CD4-positive, alpha-beta T cell treated with Interleukin-2 at 100 ng/mL for 4 hours (primary cell): ENCODE measurements at places on chromosomes 16 and 17.

DNA sequence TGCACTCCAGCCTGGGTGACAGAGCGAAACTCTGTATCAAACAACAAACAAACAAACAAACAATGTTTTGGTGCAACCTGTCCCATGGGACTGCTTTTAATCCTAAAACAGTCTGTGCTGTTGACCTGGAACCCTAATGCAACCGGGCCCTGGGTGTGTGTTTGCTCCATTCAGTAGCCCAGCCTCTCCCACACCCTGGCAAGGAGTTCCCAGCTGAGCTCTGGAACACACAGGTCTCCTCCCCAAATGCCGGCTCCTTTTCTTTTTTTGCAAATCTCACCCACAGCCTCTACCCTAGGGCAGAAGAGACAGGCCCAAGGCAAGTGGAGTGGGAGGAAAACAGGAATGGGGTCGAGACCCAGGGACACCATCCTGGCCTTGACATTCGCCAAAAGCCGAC, 29.8 kb upstream of the RASD1 start:
- no peak for DNase-seq

- DNase-seq: no peak
These were observed 53.3 kb upstream of the ENDOV start for GRCh38 chr17:80361495-80362220.

DNA sequence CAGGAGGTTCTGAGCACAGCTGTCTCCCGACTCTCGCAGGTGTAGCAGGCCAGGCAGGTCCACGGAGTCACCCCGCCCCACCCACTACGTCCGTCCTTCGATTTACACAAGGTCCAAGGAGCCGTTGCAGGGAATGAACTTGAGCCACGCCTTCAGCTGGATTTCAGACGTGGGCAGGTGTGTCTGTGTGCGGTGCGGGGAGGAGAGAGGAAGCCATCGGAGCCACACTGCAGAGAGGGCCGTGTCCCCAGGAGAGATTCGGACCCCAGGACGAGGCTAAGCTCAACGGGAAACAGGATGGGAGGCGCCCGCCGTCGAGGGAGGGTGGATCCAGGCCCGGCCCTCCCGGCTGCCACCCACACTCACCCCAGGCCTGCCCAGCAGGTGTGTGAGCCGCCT, 50.3 kb downstream of the RPH3AL start:
- DNase-seq: no peak

GRCh38 chr16:79593074-79593531, 7.4 kb downstream of the MAF start:
- DNase-seq: no peak

GRCh38 chr16:59905131-59905530, 1171.0 kb upstream of the GOT2 start:
- no peak for DNase-seq
